ENCODE measurements at places on chromosomes 7 and 10.

DNA sequence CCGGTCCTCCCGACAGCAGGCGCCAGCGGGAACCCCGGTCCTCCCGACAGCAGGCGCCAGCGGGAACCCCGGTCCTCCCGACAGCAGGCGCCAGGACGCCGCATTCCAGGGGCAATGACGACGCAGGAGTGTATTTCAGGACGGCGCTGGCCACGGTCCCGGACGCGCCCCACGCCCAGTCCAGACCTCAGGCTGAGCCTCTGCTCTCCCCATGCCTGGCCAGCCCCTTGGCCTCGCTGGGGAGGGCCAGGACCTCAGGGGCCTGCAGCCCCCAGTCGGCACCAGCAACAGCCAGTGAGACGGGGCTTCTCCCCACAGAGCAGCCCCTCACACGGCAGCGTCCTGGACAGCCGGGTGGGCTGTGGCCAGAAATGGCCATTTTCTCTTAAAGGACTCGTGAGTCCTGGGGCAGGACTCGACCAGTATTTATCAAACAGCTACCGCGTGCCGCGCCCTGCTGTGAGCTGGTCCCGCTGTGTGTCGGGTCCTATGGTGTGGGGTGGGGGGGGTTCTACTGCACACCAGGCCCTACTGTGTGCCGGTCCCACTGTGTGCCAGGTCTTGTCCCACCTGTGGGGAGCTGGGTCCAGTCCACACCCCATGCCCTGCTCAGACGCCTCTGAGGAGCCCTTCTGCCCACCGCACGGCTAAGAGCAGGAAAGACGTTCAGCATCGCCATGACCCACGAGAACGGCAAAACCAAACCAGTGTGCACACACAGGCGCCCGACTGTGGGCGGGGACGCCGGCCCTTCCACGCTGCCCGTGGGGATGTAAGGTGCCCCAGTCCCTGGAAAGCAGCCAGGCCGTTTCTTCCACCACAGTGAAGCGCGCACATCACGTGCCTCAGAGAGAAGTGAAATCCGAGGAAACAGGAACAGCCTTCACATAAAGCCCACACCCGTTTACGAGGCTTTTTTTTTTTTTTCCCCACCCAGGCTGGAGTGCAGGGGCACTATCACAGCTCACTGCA lies 33.3 kb downstream of the GET4 start:
- no peak for DNase-seq

- no peak for DNase-seq
Measured at GRCh38 chr10:47179291-47179647, 120.7 kb upstream of the GDF10 start.

DNA sequence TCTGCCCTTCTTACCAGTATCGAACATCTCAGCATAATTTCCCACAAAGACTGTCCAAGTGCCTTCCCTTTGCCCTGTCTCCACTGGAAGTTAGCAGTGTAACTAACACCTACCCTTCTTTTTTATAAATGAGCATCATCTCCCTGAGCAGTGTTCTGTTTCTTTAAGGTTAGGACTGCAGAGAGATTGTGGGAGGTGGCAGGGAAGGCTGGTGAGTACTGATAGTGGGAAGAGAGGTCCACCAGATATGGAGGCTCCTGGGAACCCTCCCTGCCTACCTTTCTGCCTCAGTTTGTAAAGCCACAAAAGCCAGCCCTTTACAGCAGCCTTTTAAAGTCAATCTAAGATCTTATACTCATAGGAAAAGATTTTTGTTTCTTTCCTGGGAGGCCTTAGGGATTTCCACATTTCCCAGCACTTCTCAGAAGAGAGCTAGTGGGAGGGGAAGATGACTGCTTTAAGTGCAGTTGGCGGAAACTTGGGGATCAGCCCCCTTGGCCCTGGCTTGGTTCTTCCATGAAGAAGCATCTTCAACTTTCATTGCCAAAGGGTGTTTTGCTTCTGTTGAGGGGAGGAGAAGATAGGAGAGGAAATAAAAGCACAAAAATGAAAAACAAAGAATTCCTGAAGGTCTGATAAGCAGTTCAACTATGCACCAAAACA lies 36.6 kb upstream of the CALD1 start:
- DNase-seq: no peak

- DNase-seq: no peak
Measured at GRCh38 chr10:3248526-3249306, 76.1 kb upstream of the PITRM1 start.

- no peak for DNase-seq
Measured at GRCh38 chr10:66828957-66829356, 96.9 kb upstream of the LRRTM3 start.

GRCh38 chr10:97196223-97197029 lies 10.7 kb upstream of the SLIT1 start:
- peak; percentile 86 for DNase-seq

GRCh38 chr10:122515588-122516231 lies 44.8 kb upstream of the DMBT1 start:
- no peak for DNase-seq

- peak; percentile 11 for DNase-seq
Measured at GRCh38 chr7:22295402-22296264, 61.3 kb downstream of the RAPGEF5 start.

DNA sequence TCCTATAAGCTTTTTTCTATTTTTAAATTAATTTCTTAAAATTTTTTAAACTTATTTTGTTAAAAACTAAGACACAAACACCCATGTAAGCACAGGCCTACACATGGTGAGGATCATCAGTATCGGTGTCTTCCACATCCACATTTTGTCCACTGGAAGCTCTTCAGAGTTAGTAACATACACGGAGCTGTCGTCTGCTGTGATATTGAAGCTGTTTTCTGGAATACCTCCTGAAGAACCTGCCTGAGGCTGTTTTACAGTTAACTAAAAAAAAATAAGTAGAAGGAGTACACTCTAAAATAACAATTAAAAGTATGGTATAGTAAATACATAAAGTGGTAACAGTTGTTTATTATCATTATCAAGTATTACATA lies 17.7 kb downstream of the KLLN start:
- DNase-seq: no peak

GRCh38 chr7:148212731-148213130 lies 377.8 kb upstream of the C7orf33 start:
- DNase-seq: no peak

- DNase-seq: no peak
Measured at GRCh38 chr10:43852149-43852548, 203.5 kb upstream of the ZNF32 start.

- DNase-seq: no peak
Measured at GRCh38 chr10:19577807-19578206, 238.4 kb upstream of the PLXDC2 start.

- DNase-seq: no peak
Measured at GRCh38 chr10:79407811-79408795, 37.3 kb downstream of the ZCCHC24 start.

DNA sequence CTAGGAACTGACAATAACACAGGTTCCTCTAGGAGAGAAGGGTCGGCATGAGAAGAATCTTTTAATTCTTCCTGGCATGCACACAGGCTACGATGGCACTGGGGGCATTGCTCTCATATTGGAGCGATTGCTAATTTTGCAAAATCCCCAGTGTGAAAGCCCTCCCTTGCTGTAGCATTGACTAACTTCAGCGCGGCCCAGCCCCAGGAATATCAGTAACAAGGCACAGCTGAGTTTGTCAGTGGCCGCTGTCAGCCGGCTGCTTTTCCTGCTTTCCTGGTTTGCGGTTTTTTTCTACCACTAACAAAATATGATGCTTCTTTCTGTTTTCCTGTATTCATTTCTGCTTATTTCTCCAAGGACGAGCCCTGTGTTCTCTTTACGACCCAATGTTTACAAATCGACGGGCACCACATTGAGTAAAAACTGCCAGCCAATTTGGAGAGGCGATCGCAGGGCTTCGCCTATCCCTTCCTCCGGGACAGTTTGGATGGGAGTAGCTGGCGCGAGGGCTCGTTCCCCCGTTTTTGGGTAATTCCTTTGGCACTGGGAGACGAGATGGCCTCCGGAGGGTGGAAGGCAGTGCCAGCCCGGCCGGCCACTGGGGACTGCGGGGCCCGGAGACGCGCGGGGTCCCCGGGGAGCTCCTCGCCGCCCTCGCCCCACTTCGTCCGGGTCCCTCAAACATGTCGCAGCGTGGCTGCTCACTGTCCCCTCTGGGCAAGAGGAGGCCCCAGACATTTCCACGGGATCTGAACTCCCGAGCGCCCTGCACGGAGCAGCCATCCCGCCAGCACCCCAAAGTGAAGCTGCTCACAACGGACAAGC lies 967 bp downstream of the ADARB2 start:
- no peak for DNase-seq

GRCh38 chr7:138979988-138980562 lies 1.1 kb downstream of the KIAA1549 start:
- DNase-seq: peak; percentile 41

DNA sequence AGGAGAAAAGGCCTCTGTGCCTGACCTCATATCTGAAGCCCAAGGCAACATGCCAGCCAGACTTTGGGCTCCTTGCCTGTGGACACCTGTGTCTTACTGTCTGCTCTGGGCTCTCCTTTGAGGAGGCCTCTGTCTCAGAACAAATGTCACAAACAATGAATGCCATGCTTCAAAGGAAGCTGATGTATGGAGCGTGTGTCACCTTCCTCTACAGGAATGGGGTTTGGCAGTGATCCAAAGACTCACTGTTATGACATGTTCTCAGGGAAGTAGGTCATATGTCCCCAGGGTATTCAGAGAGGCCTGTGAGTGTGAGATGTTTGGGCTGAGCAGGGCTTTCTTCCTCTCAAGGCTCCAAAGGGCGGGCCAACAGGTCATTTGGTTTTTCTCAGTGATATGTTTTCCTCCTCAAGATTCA lies 38.4 kb downstream of the PTPRE start:
- no peak for DNase-seq

DNA sequence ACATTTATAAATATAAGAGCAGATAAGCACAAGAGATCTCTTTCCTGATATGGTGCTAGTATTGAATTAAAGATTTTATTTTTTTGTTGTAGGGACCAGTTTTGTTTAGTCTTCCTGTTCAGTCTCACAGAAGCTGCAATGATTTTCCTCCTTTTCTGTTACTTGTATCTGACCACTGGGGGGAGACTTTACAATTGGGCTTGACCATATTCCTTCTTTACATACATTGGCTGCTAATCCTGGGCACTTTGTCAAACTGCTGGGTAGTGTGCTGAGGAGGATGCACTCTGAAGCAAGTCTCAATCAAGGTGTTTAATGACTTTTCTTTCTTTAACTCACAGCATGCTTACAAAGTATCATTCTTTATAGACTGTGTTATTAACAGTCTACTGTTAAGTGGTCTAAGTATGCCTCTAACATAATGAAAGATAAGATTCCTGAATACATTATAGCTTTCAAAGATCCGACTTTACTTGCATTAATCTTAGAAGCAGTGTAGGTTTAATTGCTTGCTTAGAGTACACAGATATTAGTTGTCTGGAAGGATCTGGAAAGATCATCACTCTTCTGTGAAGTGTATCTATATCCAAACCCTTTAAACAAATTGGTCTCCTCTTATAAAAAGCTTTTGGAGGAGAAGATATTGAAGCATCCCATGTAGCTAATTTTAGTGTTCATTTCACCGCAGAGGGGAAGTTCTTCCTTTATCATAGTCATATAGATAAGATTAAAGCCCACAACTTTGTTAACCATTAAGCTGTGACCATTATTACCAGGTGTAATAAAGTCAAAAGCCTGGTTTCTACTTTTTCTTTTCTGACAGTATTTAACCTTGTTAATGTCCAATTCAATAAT lies 3.1 kb downstream of the PALS2 start:
- peak; percentile 23 for DNase-seq

GRCh38 chr10:121493521-121493920 lies 104.7 kb downstream of the FGFR2 start:
- peak; percentile 27 for DNase-seq

DNA sequence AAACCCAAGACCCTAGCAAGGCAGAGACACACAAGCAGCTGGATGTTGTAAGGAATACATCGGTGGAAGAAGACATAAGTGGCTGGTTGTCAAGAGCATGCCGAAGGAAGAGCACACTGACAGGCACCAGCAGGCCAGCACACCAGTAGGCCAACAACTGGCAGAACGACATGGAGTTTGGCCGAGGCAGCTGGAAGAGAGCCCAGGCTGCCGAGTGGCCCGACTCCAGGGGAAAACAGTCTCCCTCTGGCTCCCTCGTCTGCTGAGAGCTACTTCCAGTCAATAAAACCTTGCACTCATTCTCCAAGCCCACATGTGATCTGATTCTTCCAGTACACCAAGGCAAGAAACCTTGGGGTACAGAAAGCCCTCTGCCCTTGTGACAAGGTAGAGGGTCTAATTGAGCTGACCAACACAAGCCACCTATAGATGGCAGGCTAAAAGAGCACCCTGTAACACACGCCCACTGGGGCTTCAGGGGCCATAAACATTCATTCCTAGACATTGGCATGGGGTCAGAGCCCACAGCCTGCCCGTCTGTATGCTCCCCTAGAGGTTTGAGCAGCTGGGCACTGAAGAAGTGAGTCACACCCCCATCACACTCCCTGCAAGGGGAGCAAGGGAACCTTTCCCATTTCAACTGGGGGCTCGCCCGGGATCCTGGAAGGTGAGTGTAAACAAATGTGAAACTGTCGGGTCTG lies 14.7 kb upstream of the TNS3 start:
- DNase-seq: no peak

GRCh38 chr7:30278376-30278775 lies 6.0 kb upstream of the ZNRF2 start:
- DNase-seq: no peak

DNA sequence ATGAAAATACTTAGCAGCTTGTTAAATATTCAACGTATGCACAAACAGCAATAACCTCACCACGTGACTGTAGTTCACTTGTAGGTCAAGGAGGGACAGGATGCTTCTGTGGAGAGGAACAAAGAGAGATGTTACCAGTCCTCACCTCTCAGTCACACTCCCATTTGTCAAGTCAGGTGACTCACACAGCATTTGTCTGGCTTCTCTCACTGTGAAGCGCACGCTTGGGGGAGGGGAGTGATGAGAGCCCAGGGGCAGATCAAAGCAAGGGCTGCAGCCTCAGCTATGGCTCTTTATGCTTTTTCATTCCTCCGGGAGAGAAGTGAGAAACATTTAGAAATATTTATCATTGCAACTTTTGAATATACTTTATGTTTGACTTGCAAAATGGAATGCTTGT lies 2.9 kb upstream of the RBM20 start:
- peak; percentile 89 for DNase-seq

DNA sequence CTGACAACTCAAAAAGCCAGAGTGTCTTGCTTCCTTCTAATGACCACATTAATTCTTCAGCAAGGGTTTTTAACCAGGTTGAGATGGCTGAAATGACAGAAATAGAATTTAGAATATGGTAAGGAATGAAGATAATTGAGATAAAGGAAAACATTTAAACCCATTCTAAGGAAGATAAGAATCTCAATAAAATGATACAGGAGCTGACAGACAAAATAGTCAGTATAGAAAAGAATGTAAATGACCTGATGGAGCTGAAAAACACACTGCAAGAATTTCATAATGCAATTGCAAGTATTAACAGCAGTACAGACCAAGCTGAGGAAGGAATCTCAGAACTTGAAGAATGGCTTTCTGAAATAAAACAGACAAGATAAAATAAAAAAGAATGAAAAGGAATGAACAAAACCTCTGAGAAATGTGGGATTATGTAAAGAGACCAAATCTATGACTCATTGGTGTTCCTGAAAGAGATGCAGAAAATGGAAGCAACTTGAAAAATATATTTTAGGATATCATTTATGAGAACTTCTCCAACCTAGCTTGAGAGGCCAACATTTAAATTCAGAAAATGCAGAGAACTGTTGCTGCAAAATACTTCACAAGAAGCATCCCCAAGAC lies 87.1 kb downstream of the SAMD9 start:
- DNase-seq: no peak

- no peak for DNase-seq
Measured at GRCh38 chr7:117750612-117751563, 122.4 kb downstream of the CTTNBP2 start.
